ENCODE measurements at places on chromosomes 7 and 10.

GRCh38 chr7:95684505-95684904 is 87.8 kb upstream of the DYNC1I1 start:
- no peak for DNase-seq

GRCh38 chr10:84238909-84239308 is 2.4 kb downstream of the LRIT1 start:
- DNase-seq, result no peak

GRCh38 chr10:61589547-61590243 is 73.0 kb upstream of the CABCOCO1 start:
- no peak for DNase-seq

DNA sequence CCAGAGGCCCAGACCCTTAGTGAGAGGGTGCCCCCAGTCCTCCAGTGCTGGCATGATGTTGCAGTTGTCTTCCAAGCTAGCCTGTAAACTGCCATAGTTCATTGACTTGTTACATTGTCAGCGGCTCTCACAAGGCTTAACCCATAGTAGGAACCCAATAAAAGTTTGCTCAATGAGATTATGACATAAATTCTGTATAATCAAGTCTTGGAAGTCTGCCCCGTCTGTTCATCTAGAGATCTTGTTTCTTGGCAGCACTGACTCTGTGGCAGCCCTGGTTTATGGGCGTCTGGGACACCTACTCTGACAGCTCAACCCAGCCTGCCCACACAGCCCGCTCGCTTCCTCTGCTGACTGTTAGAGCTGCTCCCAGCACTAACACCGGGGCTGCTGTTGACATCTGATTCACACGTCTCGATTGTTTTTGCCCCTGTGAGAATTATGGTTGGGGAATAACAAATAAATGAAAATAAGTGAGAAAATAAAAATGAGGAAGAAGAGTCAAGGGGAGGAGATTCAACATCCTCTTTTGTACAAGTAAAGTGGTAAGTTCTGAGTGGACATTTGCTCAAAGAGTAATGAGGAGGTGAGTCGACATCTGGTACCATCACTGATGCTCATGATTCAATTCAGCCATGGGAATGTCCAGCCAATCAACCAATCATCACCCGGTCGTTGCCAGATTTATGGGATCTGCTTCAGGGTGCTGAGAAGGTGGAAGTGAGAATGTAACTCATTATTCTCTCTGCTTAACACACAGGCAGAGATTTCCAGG is 160.8 kb downstream of the SPAG6 start:
- DNase-seq, result no peak

GRCh38 chr7:32673275-32673983 is 178.1 kb downstream of the AVL9 start:
- DNase-seq, result no peak

GRCh38 chr7:142961595-142961972 is 579 bp downstream of the KEL start:
- DNase-seq, result no peak

DNA sequence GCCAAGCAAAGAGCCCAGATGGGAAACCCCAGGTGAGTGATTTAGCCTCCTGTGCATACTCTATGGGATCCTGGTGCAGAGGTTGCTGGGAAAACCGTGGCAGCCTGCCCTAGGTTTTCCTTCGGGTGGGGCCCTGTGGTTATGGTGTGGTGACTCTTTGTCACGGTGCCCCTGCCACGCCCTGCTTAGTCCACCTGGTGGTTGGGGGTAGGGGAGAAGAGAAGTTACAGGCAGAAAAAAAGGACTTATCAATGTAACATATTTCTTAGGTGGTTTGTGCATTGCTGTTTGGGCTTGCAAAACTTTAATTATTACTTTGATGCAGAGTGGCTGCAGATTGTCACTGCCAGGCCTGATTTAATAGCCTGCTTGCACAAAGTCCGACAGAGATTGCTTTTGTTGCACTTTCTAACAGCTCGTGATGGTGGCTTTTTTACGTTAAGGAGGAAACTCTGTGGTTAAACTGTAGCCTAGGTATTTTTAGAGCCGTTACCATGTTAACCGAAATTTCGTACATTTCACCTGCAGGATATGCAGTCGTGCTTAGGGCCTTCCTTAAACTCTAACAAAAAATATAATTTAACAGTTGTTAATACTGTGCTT is 197.4 kb downstream of the RNLS start:
- DNase-seq, result peak; percentile 12

- DNase-seq, result no peak
Observed at GRCh38 chr10:99682752-99683151, 23.4 kb downstream of the ENTPD7 start.

DNA sequence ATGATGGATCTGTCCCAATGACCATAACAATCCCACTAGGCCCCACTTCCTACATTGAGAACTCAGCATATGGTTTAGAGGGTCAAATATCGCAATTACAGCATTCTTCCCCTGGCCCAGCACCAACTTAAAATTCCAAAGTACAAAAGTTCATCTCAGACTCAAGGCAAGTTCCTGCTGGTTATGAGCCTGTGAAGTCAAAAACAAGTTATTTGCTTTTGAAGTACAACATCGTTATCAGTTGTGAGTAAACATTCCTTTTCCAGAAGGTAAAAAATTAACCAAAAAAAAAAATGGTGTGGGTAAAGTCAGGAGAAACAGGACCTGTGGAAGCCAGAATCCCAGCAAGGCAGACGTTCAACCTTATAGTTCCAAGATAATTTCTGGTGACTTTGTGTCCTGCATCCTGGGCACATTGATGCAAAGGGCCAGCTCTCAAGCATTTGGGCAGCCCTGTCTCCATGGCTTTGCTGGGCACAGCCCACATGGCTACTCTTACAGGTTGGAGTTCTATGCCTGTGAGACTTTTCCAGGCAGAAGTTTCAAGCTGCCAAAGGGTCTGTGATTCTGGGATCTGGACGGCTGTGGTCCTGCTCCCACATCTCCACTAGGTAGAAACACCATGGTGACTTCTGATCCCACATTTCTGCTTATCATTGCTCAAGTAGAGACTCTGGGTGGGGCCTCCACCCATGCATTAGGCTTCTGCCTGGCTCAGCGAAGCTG is 37.5 kb downstream of the AKR1C8 start:
- DNase-seq, result no peak

DNA sequence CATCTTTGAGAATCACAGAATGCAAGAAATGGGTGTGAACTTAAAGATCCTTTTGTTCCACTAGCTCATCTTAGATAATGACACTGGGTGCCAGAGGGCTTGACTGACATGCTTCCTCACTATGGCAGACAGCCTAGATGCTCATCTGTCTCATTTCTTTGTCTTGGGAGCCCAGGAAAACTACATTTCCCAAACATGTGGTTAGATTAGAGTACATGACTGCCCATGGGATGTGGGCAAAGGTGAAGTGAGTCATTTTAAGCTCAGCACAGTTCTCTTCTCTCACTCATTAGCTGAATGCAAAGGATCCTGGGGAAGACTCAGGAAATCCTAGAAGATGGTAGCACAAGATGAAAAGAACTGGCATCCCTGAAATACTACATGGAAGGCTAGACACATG is 32.5 kb upstream of the TBX20 start:
- DNase-seq, result no peak

- peak; percentile 5 for DNase-seq
Observed at GRCh38 chr10:65570143-65571010, 1355.5 kb upstream of the LRRTM3 start.

DNA sequence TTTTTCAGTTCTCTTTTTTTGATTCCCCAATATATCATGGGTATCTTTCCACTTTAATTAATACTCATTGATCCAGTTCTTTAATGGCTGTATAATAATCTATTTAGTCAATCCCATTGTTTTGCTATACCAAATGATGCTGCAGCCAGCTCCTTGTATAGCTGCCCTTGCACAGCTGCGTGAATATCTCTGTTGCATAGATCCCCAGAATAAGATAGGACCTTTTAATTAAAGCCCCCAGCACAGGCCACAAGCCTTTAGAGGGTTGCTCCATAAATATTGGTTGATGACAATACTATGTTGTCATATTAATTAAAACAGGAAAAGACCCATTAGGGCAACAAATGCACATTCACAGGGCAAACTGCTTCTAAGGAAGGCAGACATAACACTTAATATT is 57.9 kb downstream of the BUB3 start:
- DNase-seq, result no peak

DNA sequence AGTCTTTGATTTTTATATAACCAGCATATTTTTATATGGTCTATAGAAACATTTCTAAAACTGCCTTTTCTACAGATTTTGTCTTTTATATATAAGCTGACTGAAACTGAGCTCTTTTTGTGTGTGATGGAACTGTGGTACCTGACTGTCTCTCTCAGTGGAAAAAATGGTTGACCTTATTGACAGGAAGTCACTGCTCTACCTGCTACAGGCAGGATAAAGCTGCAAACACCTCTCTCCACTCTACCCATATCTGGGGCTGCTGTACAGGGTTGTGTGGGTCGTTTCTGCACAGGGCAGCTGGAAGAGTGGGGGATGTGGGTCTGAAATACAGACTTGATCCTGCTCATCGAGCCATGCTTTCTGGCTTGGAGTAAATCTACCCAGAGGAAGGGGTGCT is 48.5 kb downstream of the BBS9 start:
- DNase-seq, result no peak

GRCh38 chr7:112505495-112505894 is 24.7 kb downstream of the LSMEM1 start:
- no peak for DNase-seq

- no peak for DNase-seq
Observed at GRCh38 chr10:1213252-1214070, 157.3 kb downstream of the WDR37 start.

DNA sequence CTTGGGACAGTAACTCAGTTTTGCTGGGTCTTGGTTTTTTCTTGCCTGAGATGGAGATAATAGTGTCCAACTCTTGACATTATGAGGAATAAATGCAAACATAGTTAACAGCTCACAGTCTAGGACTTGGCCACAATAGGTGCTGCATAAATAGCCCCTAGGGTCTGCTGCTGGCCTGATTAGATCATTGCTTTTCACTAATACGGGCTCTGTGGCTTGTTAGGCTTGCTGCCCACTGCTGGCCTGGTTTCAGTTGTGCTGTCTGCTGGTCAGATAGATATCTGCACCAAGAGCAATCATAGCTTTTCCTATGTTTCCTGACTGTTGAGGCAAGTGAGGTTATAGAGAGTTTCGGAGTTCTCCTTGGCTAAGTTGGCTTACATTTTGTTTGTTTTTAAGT is 246.1 kb downstream of the DNAJB9 start:
- DNase-seq, result no peak

DNA sequence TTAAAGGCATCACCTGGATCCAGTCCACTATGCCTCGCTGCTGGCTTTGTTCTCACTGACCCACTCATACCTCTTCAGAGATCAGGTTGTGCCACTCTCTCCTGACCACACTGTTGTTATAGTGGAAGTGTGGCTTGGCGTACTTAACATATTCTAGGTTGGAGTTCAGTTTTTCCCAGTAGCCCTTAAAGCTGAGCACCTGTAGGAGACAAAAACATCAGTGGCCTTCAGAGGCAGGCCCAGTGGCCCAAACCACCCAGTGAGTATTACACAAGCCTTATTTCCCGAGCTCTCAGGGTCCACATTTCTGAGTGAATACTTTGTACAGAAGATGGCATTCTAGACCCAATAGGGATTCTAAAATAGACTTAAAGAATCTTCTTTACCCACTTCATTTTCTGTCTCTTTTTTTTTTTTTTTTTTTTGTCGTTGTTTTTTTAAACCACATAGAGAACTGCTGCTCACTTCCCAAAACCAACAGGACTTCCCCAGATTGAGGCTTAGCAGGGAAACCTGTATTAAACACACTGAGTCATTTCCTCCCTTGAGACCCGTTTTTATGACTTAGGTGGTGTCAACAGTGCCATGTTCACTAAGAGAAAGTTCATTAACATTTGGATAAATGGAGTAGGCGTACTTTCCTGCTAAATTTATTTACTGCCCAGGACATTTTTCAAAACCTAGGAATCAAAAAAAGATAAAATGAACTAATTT is 85.8 kb downstream of the GSAP start:
- no peak for DNase-seq

DNA sequence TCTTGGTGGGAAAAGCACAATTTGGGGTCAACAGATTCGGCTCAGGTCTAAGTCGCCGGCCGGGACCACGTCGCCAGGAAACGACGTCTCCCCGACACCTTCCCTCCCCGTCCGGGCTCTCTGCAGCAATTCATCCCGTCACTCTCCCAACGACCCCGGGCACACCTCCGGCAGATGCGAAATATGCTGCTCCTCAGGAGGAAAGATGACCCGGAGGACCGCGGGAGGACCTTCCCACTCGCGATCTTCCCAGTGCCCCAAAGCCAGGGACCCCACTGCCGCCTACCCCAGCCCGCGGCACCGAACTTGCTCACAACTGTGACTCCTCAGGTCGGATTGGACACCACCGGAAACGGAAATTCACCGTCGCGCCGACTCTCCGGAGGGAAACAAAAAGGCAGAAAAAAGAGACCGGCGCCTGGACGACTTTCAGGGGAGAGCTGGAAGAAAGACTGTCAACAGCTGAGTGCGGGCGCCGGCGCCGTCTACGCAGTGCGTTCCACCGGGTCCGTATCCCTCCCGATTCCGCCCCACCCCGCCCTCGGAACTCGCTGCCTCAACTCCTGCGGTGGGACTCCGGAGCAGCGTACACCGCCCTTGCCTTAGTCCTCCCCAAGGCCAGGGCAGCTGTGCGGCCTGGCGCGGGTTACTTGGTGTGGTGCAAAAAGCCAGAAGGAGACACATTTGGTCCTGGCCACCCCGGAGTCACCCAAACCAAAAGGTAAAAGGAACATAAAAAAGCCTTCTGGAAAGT is 13.8 kb upstream of the SEC24C start:
- peak; percentile 52 for DNase-seq

All from HuH-7.5 (cell line).